CMK (cell line): ENCODE measurements at places on chromosomes 7 and 10.

DNA sequence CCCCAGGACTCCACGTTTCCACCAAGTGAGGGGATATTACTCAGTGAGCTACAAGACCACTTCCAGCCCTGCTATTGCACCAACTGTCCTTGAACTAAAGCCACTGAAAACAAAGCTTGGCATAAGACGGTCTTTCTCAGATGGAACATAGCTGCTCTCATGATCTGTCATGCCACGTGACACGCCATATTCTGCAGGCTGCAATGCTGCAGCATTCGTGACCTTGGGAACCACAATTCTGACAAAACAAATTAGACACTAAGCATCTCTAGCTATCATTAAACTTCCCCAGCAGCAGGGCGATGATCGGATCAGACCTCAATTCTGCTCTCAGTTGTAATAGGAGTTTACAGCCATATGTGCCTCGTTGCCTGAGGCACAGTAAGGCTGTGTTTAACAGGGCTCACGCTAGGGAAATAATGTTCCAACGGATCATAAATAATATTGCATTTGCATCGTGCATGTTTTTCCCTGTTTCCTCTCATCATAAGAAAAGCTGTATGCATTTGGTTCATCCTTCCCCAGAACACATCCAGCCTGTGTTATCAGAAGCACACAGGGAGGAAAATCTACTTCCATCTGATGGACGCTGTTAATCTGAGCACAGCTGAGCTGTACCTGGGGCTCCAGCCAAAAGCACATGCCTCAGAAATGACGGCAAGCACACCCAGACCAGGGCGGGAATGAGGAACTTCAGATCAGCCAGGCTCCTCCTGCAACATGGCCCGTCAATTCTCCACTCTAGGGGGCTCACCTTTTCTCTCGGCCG lies 38.6 kb upstream of the CNPY1 start:
- no peak for DNase-seq

GRCh38 chr7:117963264-117964197 lies 90.3 kb upstream of the CTTNBP2 start:
- no peak for DNase-seq

DNA sequence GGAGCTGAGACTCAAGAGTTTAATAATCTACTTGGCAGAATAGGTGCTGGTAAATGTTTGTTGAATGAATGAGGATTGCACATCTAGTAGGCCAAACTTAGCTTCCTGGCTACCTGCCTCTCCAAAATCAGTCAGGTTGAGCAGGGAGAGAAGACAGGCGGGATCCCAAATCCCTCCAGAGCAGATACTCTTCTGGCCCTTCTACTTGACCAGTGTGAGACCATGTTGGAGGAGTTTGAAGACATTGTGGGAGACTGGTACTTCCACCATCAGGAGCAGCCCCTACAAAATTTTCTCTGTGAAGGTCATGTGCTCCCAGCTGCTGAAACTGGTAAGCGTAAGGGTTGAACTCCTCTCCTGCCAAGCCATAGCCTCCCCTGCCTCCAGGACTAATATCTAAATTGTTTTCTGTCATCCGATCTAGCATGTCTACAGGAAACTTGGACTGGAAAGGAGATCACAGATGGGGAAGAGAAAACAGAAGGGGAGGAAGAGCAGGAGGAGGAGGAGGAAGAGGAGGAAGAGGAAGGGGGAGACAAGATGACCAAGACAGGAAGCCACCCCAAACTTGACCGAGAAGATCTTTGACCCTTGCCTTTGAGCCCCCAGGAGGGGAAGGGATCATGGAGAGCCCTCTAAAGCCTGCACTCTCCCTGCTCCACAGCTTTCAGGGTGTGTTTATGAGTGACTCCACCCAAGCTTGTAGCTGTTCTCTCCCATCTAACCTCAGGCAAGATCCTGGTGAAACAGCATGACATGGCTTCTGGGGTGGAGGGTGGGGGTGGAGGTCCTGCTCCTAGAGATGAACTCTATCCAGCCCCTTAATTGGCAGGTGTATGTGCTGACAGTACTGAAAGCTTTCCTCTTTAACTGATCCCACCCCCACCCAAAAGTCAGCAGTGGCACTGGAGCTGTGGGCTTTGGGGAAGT lies 2.2 kb upstream of the MBLAC1 start:
- DNase-seq, result no peak

DNA sequence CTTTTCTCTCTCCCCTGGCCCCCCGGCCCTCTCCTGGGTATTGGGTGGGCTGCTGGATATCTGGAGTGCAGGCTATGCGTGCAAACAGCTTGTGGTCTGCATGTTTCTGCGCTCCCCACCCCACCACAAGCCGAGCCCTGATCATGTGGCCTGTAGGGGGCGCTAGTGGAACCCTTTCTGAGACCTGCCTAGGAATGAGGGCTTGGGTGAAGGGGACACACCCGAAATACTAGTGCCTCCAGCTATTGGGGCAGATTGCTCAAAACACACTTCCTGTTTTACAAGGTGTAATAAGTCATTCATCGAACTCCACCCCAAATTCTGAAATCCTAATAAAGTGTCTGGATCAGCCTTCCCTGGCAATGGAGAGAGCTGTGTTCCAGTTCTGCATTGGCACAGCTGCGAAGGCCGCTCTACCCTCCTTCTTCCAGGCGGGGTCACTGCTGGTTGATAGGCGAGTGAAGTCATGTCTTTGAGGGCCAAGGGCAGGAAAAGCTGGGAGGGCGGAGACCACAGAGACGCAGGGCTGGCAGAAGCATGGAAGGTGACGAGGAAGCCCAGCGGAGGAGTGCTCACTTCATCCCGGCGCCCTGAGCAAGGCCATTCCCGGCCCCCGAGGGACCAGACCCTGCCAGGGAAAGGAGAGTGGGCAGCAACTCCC lies 19.8 kb upstream of the PRRT4 start:
- no peak for DNase-seq

GRCh38 chr7:128068785-128069184 lies 37.5 kb upstream of the LRRC4 start:
- no peak for DNase-seq

- no peak for DNase-seq
Measured at GRCh38 chr10:89632824-89633223, 12.2 kb downstream of the PANK1 start.

DNA sequence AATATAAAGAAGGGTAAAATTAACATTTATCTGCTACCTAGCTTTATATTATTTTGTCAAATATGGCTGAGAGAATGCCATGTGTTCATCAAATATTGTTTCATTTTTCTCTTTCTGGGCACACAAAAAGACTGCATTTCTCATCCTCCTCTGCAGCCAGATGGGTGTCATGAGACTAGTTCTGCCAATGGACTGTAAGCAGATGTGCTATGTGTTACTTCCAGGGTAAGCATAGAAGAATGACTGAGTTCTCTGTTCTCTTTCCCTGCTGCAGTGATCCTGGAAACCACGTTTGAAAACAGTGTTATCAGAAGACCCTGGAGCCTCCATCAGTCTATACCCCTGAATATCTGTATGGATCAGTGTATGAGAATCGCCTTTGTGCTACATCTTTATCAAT lies 24.1 kb upstream of the SLK start:
- DNase-seq, result no peak

- no peak for DNase-seq
Measured at GRCh38 chr7:108810756-108811385, 241.2 kb downstream of the DNAJB9 start.

DNA sequence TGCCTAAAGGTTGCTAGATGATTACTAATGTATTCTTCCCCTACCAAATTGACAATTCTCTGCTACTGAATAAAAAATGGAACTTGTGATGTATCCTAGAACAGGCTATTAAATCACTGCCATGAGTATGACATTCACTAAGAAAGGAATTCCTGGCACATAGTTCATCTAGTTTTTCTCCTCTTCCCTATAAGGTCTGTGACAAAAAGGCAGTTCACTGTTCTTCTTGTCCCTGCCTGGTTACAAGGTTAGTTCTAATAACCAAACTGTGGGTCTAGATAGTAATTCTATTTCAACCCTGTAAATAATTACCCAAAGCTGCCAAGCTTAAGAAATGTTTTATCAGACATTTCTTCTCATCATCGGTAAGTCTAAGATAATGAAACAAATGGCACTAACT lies 245.6 kb downstream of the BICC1 start:
- no peak for DNase-seq

- no peak for DNase-seq
Measured at GRCh38 chr7:37999673-38000072, 79.2 kb downstream of the EPDR1 start.

GRCh38 chr7:14978687-14979086 lies 76.1 kb upstream of the DGKB start:
- no peak for DNase-seq

DNA sequence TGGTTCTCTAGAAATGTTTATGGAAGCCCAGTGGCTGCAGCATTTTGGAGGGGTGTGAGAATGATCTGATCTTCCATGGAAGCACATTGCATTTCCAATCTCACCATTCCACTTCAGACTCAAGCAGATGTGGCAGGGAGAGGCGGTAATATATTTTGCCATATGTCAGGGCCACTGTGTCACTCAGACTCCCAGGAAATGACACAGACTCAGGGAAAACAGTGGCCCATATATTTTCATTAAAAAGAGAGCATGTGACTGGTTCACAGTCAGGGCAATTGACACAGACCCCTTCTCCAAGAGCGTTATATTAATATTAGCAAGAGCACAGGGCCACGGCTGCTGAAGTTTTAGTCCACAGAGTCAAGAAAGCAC lies 149.3 kb upstream of the NRP1 start:
- no peak for DNase-seq

DNA sequence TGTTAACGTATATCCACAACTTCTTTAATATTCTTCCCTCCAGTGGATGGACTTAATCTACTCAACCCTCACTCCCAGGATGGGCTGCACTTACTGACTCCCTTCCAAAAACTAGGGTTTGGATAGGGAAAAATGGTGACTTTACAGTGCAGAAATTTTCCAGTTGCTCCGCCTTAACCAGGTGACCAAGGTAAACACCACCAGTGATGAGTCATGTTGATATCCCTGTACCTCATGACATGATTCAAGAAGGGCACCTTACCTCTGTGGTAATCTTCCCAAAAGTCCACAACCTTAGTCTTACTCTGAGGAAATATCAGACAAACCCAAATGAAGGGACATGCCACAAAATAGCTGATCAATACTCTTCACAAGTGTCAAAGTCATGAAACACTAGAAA lies 3.5 kb upstream of the GSTK1 start:
- no peak for DNase-seq

DNA sequence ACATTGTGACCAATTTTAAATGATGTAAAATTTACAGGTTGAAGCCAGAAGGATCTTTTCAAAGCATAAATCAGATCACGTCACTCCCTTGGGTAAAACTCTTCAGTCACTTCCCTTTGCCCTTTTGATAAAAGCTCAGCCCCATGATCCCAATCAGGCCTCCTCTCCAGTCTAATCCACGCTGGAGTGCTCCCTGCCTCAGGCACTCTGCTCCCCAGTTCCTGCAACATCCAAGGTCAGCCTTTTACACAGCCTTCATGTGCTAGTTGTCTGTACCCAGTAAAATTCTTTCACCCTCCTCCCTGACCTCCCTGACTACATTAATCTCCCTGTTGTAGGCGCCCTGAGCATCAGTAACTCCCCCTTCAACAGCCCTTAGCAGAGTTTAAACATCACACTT lies 14.1 kb downstream of the ELMO1 start:
- no peak for DNase-seq

DNA sequence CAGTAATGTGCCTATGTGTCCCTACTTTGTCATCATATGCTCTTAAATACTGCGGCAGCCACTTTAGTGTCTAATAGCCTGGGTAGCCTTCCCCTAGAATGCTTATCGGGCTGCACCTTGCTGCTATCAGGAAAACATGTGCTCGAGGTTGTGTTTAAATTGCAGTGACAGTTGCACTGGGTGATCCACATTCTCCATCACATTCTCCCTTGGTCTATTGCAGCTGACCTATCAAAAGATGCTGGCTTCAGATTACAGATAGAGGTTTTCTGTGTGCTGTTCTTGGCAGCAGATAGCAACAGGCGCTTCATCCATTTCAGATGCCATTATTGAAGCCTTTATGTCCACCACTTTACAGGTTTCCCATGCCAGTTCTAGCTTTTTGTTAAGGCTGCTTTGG lies 130.1 kb upstream of the MDFIC start:
- no peak for DNase-seq

DNA sequence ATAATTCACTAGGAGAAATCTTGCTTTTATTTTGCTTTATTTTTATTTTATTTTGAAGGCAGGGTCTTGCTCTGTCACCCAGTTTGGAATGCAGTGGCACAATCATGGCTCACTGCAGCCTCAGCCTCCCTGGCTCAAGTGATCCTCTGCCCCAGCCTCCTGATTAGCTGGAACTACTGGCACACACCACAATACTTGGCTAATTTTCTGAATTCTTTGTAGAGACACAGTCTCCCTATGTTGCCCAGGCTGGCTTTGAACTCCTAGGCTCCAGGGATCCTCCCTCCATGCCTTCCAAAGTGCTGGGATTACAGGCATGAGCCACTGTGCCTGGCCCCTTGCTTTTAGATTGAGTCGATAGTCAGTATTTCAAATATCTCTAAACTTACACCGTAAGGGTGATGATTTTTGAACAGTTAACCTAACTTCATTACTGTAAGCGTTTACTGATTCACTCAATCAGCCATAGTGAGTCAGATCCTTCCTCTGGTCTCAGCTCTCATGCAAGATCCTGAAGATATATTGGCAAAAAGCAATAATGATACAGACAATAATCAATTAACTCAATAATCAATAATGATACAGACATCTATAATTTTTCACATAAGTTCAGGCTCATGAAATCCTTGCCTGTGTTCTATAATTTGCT lies 239.5 kb downstream of the KIAA1217 start:
- DNase-seq, result no peak

- DNase-seq, result no peak
Measured at GRCh38 chr7:23746629-23747028, 36.6 kb downstream of the STK31 start.

DNA sequence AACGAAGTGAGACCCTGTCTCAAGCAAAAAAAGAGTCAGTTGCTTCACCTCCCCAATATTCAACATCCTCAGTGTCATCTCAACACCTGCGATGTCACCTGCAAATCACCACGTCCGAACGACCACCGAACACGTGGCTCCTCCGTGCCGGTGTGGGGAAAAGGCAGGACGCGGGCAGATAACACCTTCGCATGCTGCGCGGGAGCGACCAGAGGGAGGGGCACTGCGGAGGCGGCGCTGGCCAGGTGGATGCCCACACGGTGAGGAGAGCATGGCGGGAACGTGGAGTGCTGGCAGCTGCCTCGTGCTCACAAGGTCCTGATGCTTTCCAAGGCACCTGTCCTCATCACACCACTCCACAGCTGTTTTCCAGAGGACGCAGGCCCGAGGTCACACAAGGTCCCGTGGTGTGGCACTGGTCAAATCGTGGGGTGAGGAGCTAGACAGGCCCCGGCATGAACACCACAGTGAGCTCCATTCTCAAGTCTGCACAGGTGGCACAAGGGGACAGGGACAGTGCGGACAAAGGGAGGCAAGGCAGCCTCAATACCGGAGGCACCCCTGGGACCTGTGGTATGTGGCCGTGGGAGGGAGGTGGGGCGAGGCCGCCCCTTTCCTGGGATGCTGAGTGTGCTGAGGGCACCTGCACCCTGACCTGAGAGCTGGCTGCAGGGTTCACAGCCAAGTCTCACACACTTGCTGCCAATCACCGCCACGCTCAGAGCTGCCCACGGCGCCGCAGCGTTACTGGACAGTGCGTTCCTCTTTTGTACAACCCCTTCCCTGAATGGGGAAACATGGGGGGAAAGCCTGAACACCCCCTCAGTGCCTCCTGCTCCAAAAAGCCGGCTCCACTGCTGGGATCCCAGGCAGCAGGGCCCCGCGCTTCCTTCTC lies 13.0 kb downstream of the TUBGCP2 start:
- DNase-seq, result no peak

- DNase-seq, result no peak
Measured at GRCh38 chr10:48894911-48895802, 44.5 kb downstream of the LRRC18 start.

- DNase-seq, result no peak
Measured at GRCh38 chr10:58512491-58513187, at the start of gene BICC1. Gene BICC1, plus strand, starts transcription at chr10:58512872. Its CDS starts 272 bp downstream, at chr10:58513144.

- DNase-seq, result no peak
Measured at GRCh38 chr10:125163803-125164202, 3.4 kb upstream of the CTBP2 start.
